ENCODE measurements at places on chromosomes 13 and 19. TPM values are rescaled to one million over a fixed set of nuclear protein-coding genes. Genes with fewer than 3 reads are reported as not detected.

- no peak for DNase-seq
Measured at GRCh38 chr19:50705422-50706019, 14.1 kb downstream of the SHANK1 start.

GRCh38 chr13:47908197-47908902 is 92.7 kb downstream of the SUCLA2 start:
- DNase-seq: no peak

DNA sequence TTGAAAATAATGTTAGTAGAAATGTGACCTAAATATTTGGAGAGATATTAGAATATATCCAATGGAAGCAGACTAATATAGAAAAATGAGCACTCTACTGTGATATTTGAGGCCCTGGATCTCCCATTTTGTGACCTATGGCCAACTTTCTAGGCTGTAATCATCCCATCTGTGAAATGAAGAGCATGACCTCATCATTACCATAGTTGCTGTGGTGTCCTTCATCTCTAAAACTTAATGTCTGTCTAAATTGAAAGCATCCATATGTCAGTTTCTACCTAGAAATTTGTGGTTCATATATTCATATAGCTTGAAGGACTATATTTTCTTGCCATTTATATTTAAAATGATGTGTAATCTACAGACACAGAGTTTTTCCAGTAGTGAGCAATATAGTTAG is 41.6 kb downstream of the PAN3 start:
- DNase-seq: no peak

GRCh38 chr19:55071129-55071502 is 4.6 kb upstream of the EPS8L1 start:
- DNase-seq: no peak

DNA sequence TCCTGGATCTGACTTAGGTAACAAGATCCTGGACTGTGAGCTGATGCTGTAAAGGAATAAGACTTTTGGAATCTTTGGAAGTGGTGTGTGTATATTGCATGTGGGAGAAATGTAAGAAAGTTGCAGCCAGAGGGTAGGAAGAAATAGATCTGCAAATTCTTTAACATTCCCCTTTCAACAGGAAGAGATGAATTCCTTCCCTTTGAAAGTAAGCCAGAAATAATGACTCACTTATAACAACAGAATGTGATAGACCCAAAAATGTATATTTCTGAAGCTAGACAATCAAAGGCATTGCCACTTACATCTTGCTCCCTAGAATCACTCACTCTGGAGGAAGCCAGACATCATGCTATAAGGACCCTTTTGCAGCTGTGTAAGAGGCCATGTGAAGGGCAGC is 9.8 kb upstream of the SIAH3 start:
- DNase-seq: no peak

GRCh38 chr19:21434967-21435544 is 38.1 kb downstream of the ZNF493 start:
- DNase-seq: peak; percentile 26

The TMTC4 gene
- 26.4 TPM for polyA plus RNA-seq

The LRFN3 gene
- 9.2 TPM for polyA plus RNA-seq

The NKG7 gene
- 7.6 TPM for polyA plus RNA-seq

Data from left lung (tissue), 14 donors.